ENCODE measurements at places on chromosomes 7 and 10.
A peak's percentile ranks its signal among the peaks of the same experiment; 100 is the strongest.

- peak; percentile 20 for DNase-seq
Observed at GRCh38 chr10:96292971-96293920, 11.0 kb upstream of the DNTT start.

DNA sequence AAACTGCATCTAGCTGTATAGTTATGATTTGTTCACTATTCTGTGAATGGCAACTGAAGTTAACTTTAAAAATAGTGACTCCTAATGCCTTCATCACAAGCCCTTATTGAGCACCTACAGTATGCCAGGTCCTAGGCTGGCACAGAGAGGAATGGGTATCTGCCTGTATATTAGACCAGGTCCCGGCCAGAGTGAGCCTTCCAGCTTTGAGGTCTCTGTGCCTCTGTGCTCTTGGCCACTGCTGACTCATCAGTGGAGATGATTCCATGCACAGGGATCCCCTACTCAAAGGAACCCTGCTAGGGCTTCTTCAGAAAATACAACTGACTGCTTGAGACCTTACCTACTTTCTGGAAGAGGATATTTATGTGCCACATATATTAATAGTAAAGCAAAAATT lies 118.4 kb downstream of the GFRA1 start:
- no peak for DNase-seq

GRCh38 chr10:131002031-131002861 lies 309.3 kb downstream of the TCERG1L start:
- no peak for DNase-seq

GRCh38 chr10:99658622-99659030 lies 683 bp upstream of the ENTPD7 start:
- DNase-seq, result no peak

DNA sequence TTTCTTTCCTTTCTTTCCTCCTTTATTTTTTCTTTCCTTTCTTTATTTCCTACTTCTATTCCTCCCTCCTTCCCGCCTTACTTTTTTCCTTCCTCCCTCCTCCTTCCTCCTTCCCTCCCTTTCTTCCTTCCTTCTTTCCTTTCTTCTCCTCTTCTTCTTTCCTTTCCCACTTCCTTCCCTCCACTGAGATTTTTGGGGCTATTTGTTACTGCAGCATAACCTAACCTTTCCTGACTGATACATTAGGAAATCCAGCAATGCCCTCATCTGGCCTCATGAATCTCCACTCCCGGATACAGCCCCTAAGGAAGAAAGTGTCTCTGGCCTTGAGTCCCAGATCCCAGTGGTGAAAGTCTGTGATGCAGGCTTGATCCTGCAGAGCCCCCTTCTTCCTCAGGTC lies 38.6 kb upstream of the BAIAP2L1 start:
- no peak for DNase-seq

- DNase-seq, result no peak
Observed at GRCh38 chr7:124460555-124460954, 305.0 kb downstream of the GPR37 start.

Measured in HAP-1 (cell line).